NCI-H1930 (cell line): ENCODE measurements at places on chromosomes 2 and 18.

- no peak for DNase-seq
These were observed 191.6 kb downstream of the SEPTIN10 start for GRCh38 chr2:109422071-109422757.

DNA sequence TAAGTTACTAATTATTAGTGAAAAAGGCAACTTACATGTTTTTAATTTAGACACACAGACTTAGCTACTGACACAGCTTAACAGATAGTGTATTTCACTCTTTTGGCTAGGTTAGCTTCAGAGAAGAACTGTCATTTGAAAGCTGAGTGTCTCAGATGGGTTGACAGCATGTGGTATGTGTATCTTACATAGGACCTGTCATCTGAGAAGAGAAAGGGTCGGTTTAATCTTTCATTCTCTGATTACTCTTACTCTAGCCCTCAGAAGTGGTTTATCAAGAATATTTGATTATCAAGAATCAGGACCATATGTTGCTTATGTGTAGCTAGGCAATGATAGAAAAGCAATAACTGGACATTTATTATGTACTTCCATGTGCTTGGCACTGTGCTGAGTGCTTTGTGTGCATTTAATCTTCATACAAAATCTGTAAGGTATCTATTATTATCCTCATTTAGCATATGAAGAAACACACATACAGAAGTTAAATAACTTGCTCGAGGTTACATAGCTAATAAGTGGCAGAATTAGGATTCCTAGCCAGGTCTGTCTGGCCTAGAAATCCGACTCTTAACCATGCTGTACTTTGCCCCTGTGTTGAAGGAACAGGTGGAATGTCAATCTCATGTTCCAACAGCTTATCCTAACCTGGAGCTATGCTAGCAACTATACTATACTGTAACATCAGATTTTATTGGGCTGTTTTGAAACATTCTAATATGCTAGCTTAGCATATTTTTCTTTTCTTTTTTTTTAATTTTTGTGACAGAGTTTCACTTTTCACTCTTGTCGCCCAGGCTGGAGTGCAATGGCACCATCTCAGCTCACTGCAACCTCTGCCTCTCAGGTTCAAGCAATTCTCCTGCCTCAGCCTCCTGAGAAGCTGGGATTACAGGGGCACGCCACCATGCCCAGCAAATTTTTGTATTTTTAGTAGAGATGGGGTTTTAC is 28.4 kb downstream of the CFLAR start:
- DNase-seq = no peak

DNA sequence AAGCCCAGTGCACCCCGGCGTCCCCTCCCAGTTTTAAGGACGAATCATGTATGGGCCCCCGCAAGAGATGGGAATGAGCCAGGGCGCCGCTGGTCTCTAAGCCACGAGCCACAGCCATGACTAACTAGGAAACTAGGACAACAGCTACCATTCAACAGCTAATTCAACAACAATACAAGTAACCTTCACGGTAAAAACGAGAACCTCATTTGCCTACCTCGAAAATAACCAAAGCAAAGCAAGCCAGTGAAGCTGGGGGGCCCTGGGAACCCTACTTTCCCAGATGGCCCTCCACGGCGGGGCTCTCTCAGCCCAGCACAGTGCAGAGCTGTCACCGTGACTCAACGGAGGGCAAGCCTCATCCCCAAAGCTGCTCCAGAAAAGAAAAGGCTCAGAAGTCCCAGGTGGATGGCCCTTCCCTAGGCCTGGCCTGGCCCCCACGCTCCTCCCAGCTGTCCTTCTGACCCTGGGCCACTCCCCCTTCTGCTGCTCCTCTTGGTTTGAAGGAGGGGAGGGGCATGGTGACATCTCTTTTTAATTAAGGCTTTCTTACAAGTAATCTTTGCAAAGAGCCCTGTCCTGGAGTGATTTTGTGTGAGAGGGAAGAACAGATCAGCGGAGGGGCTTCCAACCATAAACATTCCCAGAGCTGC is 126.3 kb downstream of the HDAC4 start:
- no peak for DNase-seq

DNA sequence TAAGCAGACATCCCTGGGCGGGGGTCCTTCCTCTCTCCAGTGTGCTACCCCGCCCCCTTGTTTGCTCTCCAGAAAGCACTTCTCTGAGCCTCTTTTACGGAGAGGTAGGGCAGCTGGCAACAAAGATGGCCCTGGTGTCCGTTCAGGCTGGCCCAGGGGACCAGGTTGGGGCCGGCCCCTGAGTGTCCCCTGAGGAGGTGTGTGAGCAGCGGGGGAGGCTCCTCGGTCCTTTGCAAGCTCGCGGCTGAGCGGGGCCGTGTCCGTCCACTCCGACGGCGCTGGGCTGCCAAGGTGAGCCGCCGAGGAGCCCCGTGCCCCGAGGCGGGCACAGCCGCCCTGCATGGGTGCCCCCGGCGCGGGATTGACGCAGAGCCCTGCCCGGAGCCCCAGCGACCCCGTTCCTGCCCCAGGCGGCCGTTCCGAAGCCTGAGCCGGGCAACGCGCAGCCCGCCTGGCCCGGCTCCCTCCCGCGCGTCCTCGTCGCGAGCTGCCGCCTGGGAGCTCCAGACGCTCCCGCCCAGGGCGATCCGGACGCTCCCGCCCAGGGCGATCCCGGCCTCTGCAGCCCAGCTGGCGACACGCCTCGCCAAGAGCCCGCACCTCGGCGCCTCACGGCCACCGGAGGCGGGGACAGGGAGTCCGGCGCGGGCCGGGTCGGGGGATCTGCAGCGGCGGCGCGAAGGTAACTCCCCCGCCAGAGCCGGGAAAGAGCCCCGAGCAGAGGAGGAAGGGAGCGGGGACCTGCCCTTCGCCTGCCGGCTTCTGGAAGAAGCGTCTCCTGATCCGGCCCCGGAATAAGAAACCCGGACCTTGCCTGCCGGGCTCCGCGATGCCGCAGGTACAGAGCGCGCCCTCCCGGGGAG is at the start of gene PROKR1:
Gene PROKR1 (plus strand): TSS at position 569 of the 863 bp plus-strand sequence. CDS start 2,243 bp downstream, outside the sequence.
- DNase-seq = peak; percentile 31

- DNase-seq = no peak
These were observed 84.6 kb upstream of the CERS6 start for GRCh38 chr2:168371273-168372019.

- DNase-seq = peak; percentile 12
These were observed 41.6 kb downstream of the PKDCC start for GRCh38 chr2:42089340-42089925.

GRCh38 chr2:218993345-218994315 is at the start of gene CRYBA2:
TSS of gene CRYBA2 (minus strand) at chr2:218993422. CDS start at chr2:218993176, 246 bp downstream.
- no peak for DNase-seq

DNA sequence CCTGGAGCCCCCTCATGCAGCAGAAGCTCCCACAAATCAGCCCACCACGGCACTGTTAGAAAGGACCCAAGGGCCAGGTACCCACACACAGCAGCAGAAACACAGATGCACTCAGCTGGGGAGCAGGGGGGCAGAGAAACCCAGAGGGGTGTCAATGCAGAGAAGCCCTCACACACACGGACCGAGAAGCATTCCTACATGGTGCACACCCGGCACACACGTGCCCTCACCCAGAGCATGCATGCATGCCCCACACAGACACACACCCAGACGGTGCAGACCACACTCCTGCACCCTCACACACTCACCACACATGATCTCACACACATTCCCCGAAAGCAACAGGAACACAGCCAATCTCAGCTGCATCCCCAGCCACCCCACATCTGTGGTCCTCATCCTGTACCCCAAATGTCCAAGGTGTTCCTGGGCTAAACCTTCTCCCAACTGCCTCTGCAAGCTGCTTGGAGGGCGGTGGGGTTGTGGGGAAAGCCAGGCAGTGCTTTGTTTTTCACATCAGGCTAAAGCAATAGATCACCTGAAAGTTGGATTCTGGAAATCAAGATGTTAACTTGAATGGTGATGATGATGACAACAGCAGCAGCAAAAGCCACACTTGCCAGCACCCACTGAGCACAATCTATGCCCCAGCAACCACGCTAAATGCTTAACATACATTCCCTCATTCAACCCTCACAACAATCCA is 102.3 kb downstream of the ZFP36L2 start:
- DNase-seq = no peak

DNA sequence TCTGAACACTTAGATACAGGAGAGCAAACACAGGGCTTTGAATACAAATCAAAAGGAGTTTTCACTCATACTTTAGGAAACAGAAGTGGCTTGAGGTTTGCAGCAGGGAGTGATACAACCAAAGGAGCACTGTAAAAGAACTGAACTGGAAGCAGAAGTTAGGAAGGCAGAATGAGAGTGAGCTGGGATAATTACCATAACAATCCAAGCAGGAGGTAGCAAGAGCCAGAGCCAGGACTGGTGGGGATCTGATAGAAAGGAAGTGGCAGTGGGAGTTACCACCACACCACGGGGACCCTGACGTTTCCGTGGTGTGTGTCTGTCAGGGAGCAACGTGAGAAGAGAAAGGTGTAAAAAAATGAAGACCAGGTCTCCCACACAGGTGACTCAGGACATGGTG is 81.3 kb upstream of the EPB41L3 start:
- no peak for DNase-seq

- DNase-seq = no peak
These were observed 43.6 kb downstream of the POLR1A start for GRCh38 chr2:86062043-86062442.
